Brain (organoid and tissue), 16 donors: ENCODE measurements at places on chromosomes 6 and 20. TPM values are rescaled to one million over a fixed set of nuclear protein-coding genes. Genes with fewer than 3 reads are reported as not detected.

RAMACL gene
- polyA plus RNA-seq: not detected

SLC17A3 gene
- polyA plus RNA-seq: not detected

GHRH gene
- not detected for polyA plus RNA-seq

SIRPB1 gene
- 2.5 TPM for polyA plus RNA-seq

HSPA1L gene
- polyA plus RNA-seq: 7.6 TPM

SIRPB2 gene
- 0.95 TPM for polyA plus RNA-seq

PCK1 gene
- 0.70 TPM for polyA plus RNA-seq

LAMA2 gene
- 2.5 TPM for polyA plus RNA-seq

DNAH8 gene
- not detected for polyA plus RNA-seq

SPATS1 gene
- not detected for polyA plus RNA-seq

TMEM244 gene
- not detected for polyA plus RNA-seq

SAPCD1 gene
- polyA plus RNA-seq: 1.1 TPM

FAM217A gene
- not detected for polyA plus RNA-seq

TRIM15 gene
- polyA plus RNA-seq: not detected

MUC21 gene
- not detected for polyA plus RNA-seq

SCGN gene
- 383 TPM for polyA plus RNA-seq

RAD21L1 gene
- not detected for polyA plus RNA-seq

APOBEC2 gene
- not detected for polyA plus RNA-seq

POPDC3 gene
- 8.0 TPM for polyA plus RNA-seq

CLPSL2 gene
- 2.3 TPM for polyA plus RNA-seq

HLA-DPB1 gene
- polyA plus RNA-seq: 32.1 TPM

DEFB113 gene
- polyA plus RNA-seq: not detected

PPP1R3G gene
- polyA plus RNA-seq: 1.1 TPM

NKAIN2 gene
- 18.3 TPM for polyA plus RNA-seq

RCAN2 gene
- 33.2 TPM for polyA plus RNA-seq

HM13 gene
- polyA plus RNA-seq: 169 TPM

BMP6 gene
- polyA plus RNA-seq: 7.1 TPM
